Stimulated activated CD4-positive, alpha-beta T cell treated with anti-CD3 and anti-CD28 coated beads, Interleukin-12 subunit alpha, Interleukin-12 subunit beta, amount 100 ng/mL, for 24 hours (primary cell): ENCODE measurements at places on chromosomes 5 and 9.
A peak's percentile ranks its signal among the peaks of the same experiment; 100 is the strongest.

DNA sequence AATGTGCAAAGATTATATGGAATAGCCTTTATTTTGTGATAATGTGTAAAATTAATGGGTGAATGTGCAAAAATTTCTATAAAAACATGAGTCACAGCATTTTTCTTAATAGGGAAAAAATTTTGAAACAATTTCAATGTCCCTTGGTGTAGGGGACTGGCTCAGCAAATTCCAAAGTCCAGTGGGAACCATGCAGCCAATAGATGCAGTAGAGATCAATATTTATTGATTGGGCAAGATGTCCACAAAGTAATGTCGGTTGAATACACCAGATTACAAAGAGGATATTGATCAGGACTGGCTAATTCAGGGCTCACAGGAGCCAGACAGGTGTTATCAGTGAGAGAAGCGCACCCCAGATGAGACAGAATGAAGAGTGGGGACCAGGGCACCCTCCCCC lies 62.5 kb downstream of the AMBP start:
- no peak for DNase-seq

DNA sequence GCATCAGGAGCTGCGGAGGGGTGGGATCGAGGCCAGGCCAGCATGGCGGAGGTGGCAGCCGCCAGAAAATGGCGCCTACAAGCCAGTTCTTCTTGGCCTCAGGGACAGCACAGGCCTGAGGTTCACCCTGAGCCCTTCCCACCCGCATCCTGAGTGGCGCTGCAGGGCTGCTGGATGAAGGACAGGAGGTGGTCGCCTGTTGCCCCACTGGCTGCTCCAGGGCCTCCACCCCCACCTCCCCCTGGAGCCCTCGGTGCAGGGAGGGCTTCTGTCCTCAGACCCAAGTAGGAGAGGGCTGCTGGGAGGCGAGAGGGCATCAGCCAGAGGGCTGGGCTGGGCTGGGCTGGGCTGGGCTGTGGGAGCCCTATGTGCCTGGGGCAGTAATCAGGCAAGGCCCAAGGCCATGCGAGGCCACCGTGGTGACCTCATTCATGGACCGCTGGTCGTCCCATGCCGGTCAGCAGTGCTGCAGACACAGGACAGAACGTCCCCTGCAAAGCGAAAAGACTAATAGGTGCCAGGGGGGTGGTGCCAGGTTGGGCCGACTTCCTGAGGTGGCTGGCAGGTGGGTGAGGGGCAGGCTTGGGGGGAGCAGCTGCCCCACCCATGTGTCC lies 13.8 kb downstream of the GPSM1 start:
- DNase-seq = no peak

- no peak for DNase-seq
Observed at GRCh38 chr9:126472948-126473298, 140.8 kb upstream of the LMX1B start.

- DNase-seq = no peak
Observed at GRCh38 chr5:33769968-33770367, 121.8 kb downstream of the ADAMTS12 start.

DNA sequence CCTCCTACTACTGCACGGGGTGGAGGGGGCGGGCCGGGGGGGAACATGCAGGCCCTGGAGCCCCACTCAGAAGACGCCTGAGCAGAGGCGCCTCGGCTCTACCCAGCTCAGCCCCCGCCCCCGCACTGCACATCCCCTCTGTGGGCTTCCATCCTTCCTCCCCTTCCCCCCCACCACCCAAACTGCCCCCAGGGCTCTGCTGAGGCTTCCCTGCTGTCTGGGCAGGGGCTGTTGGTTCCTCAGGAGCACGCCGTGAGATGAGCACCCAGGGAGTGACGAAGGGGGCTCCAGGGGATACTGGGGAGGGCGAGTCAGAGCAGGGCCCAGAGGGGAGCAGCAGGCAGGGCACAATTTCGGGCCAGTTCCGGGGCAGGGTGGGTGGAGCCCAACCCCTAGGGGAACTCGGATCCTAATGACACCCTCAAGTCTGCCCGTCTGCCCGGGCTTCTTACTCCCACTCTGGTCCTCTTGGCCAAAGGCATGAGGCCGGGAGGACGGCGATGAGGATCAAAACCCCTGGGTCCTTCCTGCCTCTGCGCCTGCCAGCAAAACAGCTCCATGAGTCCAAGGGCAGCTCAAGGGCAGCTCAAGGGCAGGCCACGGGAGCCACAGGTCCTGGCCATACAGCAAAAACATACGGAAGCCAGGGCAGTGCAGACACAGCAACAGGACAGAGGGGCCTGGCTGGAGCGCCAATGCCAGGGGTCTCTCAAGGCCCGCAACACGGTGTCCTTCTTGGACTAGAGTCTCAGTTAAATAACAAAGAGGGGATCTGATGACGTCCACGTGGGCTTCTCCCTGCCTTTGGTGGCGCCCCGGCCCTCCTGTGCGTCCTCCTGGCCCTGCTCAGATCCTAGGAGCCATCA lies 200.9 kb downstream of the AUH start:
- no peak for DNase-seq

DNA sequence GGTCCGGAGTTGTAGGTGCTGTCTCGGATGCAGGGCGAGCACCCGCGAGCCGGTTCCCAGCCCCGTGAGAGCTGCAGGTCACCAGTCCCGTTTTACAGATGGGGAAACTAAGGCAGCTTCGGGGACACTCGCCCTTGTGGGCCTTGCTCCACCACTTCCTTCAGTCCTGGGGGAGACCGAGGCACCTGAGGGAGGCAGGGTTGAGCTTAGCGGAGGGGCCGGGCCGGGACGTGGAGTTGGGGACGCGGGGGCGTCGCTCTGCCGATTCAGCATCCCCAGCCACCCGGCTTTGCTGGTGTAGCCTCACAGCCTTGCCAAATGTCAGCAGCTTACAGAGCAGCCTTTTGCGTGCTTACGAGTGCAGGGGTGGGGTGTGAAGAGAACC lies 530 bp downstream of the BBLN start:
- DNase-seq = peak; percentile 18

GRCh38 chr5:157828944-157829639 lies 29.9 kb downstream of the CLINT1 start:
- DNase-seq = no peak

- DNase-seq = no peak
Observed at GRCh38 chr5:74647096-74647495, 6.6 kb upstream of the ENC1 start.

DNA sequence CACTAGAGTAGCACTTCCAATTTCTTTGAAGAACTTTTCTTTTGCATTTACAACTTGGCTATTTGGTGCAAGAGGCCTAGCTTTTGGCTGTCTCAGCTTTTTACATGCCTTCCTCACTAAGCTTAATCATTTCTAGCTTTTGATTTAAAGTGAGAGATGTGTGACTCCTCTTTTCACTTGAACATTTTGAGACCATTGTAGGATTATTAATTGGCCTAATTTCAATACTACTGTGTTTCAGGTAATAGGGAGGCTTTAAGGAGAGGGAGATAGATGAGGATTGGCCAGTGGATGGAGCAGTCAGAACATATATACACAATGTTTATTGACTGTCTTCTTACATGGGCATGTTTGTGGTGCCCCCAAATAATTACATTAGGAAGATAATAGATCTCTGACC lies 161.7 kb downstream of the GNA14 start:
- DNase-seq = no peak

DNA sequence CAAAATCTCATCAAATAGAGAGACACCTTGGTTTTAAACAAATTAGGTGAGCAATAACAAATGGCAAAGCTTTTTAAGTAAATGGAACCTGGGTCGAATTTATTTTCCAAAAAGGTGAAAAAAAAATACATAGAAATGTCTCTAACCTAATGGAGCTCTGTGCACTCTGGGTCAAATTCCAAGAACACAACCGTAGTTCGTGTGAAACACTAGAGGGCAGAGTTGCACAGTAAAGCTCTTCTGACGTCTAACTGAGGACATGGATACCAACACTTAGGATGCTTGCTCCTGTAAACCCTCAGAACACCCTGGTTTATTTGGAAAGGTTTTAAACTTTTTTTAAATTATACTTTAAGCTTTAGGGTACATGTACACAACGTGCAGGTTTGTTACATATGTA lies 18.9 kb downstream of the MARCHF11 start:
- no peak for DNase-seq

DNA sequence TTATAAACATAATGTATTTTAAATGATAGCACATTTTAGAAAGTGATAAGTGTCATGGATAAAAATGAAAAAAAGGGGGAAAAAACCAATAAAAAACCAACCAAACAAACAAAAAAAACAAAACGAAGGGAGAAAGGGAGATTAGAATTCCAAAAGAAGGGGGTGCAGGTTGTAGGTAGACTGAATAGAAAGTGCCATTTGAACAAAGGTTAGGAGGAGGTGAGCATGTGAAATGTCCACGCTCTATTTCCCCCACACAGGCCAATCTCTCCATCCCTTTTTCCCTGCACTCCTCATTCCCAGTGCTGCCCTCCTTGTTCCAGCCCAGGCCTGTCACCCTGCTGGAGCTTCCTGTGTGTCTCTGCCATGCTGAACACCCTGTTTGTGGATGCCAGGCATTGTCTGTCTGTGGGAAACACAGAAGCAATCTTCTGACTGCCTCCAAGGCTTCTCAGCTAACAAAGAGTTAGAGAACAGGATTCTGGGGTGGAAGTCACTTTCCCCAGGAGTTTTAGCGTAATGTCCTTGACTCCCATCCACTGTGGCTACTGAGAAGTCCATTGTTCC lies 138.8 kb downstream of the ADAMTS16 start:
- DNase-seq = no peak

DNA sequence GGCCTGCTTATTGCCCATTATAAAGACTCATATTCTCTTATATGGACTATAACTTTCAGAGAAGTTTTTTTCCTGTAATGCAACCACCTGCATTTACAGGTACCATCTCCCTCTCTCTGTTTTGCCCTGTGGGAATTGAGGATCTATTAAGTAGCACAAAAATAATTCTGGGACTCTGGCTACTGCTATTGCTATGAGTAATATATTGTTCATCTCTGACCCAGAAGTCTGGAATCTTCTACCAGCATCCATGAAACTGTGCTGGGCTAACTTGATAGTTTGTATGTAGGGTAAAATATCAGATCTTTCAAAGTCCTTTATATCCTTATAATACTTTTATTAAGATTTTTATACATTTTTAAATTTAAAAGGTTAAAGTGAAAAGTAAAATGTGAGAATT lies 607.2 kb downstream of the EFNA5 start:
- no peak for DNase-seq

- DNase-seq = no peak
Observed at GRCh38 chr5:133109655-133110483, 58.1 kb downstream of the HSPA4 start.
